Erythroblast (primary cell): ENCODE measurements at places on chromosomes 7 and 10.

- no peak for DNase-seq
Observed at GRCh38 chr10:122507616-122508015, 46.3 kb downstream of the HTRA1 start.

DNA sequence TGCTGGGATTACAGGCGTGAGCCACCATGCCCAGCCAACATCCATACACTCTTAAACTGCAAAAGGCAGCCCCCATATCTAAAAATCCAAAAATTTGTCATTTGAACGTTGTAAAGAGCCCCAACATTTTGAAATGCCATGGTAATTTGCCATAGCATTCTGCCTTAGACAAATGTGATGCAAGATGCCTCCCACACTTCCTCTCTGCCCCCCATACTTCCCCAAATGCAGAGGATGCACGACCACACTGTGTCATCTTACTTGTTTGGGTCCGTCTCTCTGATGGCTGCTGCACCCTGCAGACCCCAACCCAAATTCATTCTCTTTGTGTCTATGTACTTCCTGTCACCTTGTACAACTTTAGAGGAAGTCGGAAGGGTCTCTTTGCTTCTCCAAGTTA, 1125.6 kb upstream of the AUTS2 start:
- no peak for DNase-seq

DNA sequence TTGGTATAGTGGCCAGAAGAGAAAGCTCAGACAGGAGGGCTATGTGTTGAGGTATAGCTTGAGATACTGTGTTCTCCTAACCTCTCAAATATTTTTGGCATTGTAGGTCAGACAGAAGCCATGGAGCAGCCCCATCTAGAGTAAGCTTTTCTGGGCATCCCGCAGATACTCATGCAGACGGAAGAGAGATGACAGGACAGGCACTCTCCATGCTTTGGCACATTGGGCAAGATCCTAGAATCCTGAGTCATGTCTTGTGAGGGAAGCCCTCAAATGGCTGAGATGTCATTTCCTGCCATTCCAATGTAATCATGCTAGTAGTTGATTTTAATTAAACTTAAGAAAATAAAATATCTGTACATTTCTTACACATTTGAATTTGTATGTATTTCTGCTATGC, 16.8 kb upstream of the KIF20B start:
- DNase-seq, result no peak

GRCh38 chr10:30574432-30574796, 55.1 kb downstream of the LYZL2 start:
- no peak for DNase-seq

DNA sequence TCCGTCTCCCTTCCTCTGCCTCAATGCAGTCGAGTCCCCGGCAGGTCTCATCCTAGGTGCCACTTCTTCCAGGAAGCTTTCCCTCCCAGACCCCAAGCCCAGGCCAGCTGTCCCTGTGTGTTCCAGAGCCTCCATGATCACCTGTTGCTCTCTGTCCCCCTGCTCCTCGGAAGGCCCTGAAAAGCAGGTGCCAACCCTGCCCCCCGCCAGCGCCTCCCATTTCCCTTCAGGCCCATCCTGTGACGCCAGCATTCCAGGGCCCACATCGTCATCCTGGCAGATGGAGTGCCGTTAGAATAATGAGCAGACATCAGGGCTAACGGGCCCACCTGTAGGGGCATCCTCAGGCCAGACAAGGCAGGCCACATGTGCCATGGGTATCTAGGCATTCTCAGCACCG, 253.0 kb upstream of the PPP2R2D start:
- DNase-seq, result no peak

GRCh38 chr10:101814466-101815071, 3.7 kb downstream of the OGA start:
- DNase-seq, result peak; percentile 19
